MCF 10A (cell line): ENCODE measurements at places on chromosomes 3 and 15. TPM values are rescaled to one million over a fixed set of nuclear protein-coding genes. Genes with fewer than 3 reads are reported as not detected.

The MUC4 gene
- not detected in 2 replicates for total RNA-seq

The IGF1R gene
- 50.7 and 53.3 TPM in 2 replicates for total RNA-seq

The CD86 gene
- total RNA-seq, result not detected in 2 replicates

The MYRIP gene
- 0.10 and 0.19 TPM in 2 replicates for total RNA-seq

The LMAN1L gene
- total RNA-seq, result 0.23 TPM in 1 of 2 replicates, not detected in the other

The PDCD6IP gene
- 286 and 304 TPM in 2 replicates for total RNA-seq

The MST1R gene
- total RNA-seq, result 66.4 and 103 TPM in 2 replicates

The FLNB gene
- 580 and 593 TPM in 2 replicates for total RNA-seq

The BFSP2 gene
- not detected in 2 replicates for total RNA-seq

The RYR3 gene
- total RNA-seq, result not detected in 2 replicates

The TTLL13 gene
- total RNA-seq, result 0.47 TPM in 1 of 2 replicates, not detected in the other

The HDC gene
- not detected in 2 replicates for total RNA-seq

The CCDC14 gene
- total RNA-seq, result 23.8 and 31.1 TPM in 2 replicates

The EIF4E3 gene
- 4.3 and 7.6 TPM in 2 replicates for total RNA-seq

The FAM3D gene
- not detected in 2 replicates for total RNA-seq

The VEPH1 gene
- 2.4 TPM in 2 replicates for total RNA-seq

The RARRES1 gene
- total RNA-seq, result not detected in 2 replicates

The ZDHHC23 gene
- total RNA-seq, result 7.4 TPM in 2 replicates

The TMEM207 gene
- not detected in 2 replicates for total RNA-seq

The CA12 gene
- total RNA-seq, result 19.6 and 20.3 TPM in 2 replicates

The RTP3 gene
- not detected in 2 replicates for total RNA-seq

The CPB1 gene
- total RNA-seq, result not detected in 2 replicates

The GOLGA6A gene
- total RNA-seq, result not detected in 2 replicates

The MRAS gene
- total RNA-seq, result 5.2 and 7.0 TPM in 2 replicates

The P2RY13 gene
- not detected in 2 replicates for total RNA-seq
